ENCODE measurements at places on chromosomes 12 and 14.
A peak's percentile ranks its signal among the peaks of the same experiment; 100 is the strongest.

DNA sequence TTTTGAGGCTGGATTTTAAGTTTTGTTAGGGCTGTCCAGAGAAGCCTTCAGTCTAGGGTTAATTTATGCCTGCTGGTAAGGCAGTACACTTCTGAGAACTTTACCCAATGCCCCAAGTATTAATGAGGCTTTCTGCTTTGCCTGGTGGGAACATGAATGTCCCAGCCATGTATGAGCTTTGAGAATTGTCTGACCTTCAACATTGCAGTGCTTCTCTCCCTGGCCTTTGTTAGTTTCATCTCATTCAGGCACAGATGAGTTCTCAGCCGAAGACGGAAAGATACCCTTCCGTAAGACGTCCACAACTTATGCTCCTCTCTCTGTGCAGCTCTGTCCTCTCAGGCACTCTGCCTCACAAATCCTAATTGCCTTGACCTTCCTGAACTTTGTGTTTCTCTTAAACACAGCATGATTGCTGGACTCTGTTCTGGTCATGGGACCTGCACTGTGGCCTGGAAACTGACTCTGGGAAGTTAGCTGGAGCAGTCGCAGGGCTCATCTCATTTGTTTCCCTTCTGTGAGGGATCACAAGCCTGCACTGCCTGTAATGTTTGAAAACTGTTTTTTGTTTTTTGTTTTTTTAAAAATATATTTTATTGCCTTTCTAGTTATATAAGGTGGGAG, 15.7 kb downstream of the CHPT1 start:
- no peak for DNase-seq

- peak; percentile 42 for DNase-seq
These were observed 32.5 kb downstream of the VWF start for GRCh38 chr12:6091786-6092566.

- no peak for DNase-seq
These were observed 50.7 kb upstream of the C12orf71 start for GRCh38 chr12:27133022-27133590.

- no peak for DNase-seq
These were observed 79.5 kb downstream of the EGLN3 start for GRCh38 chr14:33871394-33871793.

- no peak for DNase-seq
These were observed 1133.9 kb downstream of the AACS start for GRCh38 chr12:126198966-126199692.

DNA sequence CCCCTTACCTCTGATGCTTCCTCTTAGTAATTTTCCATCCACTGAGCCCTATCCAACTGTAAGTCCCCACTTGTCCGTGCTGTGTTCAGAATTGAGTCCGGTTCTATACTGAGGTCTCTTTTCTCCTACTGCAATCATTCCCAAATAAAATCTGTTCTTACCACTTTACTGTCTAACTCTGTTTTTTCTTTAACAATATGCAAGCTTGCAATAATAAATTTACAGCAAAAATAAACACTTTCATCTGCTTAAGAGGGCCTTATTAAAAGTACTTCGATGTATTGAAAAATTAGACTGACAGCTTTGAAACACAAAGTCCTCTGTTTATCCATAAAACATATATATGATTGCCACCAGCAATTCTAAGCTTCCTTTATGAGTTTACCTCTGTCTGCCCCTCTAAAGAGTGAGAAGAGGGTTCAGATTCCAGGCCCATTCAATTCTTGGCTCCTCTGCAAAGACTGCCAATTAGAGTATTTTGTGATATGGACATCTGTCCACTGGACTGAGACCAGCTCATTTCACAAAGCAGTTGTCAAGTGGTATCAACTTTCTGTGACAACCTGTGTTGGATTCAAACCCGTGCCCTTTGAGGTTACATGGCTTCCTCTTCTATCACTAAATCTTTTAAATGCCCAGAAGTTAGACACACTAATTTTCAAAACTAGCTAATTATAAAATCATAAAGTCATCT, 39.9 kb upstream of the G2E3 start:
- DNase-seq = no peak

DNA sequence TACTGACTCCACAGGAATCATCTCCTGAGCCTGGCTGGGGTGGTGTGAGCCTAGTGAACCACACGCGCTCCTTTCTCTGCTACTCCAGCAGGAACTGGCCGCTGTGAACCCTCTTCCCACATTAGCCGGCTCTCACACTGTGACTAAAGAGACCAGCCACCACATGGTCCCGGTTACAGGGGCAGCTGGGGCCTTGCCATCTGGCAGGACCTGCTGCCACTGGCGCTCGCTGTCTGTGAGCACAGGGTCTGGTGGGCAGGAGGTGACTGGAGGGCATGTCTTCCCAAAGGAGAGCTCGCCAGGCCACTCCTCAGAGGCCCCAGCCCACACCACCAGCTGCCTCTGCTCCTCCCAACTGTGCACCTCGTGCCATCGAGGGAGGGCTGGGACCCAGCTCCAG, 99.3 kb downstream of the SINHCAF start:
- peak; percentile 58 for DNase-seq

DNA sequence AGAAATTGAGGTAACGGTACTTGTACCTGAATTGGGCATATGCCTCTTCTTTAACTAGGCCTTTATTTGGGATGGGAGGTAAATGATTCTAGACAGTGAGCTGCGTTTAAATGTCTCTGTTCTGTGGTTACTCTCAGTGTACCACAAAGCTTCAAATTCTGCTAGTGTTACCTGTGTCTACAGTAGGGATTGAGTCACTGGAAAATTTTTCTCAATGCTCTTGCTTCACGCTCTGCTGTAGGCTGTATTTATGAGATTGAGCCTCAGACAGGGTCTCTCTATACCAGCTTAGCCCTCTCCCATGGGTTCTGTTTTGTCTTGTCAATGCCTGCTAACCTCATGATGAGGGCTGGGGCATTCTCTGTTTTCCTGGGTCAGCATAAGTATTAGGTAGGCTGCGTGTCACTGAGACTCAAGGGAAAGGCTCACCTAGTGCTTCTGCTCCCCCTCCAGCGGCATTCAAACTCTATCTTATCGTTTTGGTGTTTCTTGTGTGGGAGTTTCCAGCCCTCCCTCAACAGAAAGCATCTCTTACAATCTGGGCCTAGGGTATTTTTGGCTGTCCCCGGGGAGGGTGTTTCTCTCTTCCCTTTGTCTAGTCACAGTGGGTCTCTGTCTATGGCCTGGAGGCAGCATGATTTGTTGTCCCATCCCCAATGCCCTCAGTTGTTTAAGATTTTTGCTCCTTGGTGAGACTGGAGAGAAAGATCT, 285.8 kb downstream of the ADGRD1 start:
- no peak for DNase-seq

GRCh38 chr12:42124764-42125387, 19.8 kb downstream of the GXYLT1 start:
- no peak for DNase-seq

DNA sequence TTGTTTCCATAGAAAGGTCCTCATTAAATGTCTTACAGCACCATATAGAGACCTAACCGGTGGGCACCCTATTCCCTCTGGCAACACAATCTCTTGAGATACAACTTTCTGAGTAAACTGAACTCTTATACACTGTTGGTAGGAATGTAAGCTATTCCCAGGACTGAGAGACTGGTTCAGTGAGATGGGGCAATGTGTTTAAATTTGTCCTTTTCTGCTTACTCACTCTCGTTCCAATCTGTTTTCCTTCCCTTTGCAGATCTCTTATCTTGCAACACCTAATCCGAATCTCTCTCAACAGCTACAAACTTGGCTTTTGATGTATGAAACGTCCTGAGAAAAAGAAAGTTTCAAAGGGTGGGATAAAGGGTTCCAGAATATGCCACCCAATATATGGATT, 26.1 kb upstream of the ETV6 start:
- DNase-seq = no peak

DNA sequence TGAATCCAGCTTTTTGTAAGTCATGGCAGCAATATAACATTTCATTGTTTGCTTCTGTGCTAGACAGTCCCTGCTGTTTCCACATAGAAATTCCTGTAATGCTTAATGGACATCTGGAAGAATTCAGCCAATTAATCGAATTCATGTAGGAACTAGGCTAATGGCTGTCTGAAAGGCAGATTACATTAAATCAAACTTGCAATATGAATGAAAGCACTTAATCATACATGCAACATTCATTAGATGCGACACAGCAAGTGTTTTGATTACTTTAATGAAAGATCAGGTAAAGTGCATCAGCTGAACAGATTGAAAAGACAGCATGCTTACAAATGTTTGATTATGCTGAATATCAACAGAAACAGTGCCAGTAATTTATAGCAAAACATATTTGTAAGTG, 24.1 kb upstream of the INSM2 start:
- no peak for DNase-seq

- no peak for DNase-seq
These were observed 995.2 kb upstream of the TMEM132C start for GRCh38 chr12:127271776-127272175.

DNA sequence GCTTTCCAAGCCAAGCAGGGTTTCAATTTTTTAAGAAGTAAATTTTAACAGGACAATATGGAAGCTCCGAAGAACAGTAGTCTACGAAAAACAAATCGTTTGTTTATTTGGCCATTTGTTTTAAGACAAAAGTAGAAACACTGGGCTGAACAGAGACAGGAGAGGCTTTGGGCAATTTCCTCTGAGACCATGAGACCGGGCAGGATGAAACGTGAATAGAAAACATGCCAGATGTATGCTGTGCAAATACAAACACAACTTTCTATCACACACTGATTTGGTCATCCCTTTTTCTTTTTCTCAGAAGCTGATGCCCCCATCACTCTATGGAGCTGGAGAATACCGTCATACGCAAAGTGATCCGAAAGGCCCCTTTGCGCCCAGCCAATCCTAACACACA, 1111.1 kb downstream of the BCL11B start:
- no peak for DNase-seq

DNA sequence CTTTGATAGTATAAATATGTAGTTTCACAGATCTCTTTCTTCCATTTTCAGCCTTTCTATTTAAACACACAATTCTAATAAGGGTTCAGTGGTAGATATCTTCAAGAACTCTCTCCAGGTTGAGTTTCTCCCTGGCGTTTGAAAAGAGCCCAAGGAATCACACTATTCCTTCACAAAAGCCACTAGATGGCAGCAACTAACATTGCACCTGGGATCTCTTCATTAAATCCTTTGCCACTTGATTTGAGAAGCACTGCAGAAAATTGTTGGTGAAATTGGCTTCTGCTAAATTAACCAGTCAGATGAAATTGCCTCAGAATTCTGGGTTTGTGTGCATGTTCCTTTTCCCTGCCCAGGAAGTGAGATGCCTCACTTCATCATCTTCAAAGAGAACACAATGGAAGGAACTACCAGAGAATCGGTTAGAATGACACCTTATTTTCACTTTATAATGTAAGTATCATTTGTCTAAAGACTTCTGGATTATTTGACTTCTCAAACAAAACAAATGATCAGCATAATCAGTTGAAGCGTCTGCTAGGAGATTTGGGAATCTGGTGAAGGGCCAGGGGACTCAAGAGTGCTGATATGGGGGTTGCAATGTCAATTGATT, 6.8 kb downstream of the CCDC198 start:
- DNase-seq = no peak

DNA sequence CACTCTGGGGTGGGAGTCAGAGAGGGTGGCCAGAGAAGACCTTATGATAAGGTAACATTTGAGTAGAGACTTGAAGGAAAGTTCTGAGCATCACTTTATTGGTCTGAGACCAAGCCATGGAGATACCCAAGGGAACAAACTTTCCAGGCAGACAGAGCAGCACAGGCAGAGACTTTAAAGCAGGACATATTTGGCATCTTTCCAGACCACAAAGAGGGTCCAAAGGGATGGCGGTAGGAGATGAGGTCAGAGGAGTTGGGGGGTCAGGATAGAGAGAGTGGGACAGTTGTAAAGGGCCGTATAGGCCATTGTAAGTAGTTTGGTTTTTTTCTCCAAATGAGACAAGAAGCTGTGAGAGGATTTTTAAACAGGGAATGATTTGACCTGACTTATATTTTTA, 344.4 kb downstream of the SEC23A start:
- no peak for DNase-seq

DNA sequence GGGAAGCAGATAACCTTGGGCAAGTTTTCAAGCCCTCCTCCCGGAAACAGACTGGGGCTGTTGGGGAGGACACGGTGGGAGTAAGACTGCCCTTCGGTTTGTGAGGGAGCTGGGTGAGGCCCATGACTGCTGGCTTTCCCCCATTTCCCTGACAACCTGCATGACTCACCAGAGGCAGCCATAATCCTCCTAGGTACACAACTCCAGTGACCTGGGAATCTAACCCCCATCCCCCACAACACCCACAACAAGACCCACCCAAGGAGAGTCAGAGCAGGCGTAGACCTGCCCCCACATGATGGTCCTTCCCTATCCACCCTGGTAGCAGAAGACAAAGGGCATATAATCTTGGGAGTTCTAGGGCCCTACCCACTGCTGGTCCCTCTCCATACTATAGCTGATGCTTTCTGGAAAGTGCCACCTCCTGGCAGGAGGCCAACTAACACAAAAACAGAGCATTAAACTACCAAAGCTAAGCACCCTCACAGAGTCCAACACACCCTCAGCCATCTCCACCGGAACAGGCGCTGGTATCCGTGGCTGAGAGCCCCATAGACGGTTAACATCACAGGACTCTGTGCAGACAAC, 14.8 kb downstream of the DDX24 start:
- DNase-seq = no peak

- DNase-seq = no peak
These were observed 115.5 kb downstream of the SLC38A1 start for GRCh38 chr12:46153268-46153872.

DNA sequence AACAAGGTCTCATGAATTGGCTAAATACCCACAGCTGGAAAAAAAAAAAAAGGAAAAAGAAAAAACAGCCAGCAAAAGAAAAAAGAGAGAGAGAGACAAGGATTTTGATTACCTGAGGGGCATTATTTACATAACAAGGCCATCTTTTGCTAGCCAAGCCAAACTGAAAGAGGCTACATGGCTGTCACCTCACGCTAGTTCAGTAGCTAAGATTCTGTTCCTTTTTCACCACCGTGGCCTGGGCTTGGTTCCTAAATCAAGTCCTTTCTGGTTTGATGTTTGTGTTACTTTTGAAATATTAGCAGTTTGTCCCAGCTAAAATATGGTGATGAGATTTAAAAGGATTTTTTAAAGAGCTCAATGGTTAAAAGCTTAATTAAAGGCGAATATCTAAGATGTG, 2.0 kb upstream of the SDS start:
- DNase-seq = no peak

DNA sequence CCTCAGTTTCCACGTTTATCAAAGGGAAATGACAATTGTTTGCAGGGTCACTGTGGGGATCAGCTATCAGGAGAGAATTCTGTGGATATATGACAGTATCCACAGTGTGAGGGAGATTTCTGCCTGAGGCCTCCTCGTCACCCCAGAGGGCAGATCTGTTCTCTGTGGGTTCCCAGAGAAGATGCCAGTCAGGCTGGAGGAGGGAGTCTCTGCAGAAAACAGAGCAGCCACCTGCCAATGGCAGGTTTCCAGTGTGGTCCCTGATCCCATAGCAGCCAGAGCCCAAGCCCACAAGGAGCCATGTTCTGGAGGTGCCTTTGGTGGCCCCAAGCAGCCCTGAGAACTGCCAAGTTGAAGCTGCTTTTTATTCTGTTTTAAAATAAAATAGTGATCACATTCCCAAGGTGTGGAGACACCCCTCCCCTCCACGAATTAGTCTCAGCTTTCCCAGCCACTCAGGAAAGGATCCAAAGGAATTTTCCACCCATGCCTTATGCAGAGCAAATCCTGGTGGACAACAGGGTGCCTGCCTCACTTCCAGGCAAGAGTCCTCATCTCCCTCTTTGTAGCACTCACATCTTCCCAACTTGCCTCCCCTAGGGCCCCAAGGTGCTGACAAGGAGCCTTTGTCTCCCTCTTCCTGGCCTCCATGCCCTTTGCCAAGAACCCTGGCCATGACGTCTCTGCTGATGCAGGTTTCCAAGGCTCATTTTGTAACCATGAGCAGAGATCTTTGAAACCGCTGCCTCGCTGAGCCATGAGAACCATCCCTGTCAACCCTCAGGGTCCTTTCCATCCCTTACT, 20.4 kb downstream of the CMKLR1 start:
- no peak for DNase-seq

All from ecto neural progenitor cell (in vitro differentiated cells).